Nephron progenitor cell (in vitro differentiated cells): ENCODE measurements at places on chromosomes 7 and 10.

DNA sequence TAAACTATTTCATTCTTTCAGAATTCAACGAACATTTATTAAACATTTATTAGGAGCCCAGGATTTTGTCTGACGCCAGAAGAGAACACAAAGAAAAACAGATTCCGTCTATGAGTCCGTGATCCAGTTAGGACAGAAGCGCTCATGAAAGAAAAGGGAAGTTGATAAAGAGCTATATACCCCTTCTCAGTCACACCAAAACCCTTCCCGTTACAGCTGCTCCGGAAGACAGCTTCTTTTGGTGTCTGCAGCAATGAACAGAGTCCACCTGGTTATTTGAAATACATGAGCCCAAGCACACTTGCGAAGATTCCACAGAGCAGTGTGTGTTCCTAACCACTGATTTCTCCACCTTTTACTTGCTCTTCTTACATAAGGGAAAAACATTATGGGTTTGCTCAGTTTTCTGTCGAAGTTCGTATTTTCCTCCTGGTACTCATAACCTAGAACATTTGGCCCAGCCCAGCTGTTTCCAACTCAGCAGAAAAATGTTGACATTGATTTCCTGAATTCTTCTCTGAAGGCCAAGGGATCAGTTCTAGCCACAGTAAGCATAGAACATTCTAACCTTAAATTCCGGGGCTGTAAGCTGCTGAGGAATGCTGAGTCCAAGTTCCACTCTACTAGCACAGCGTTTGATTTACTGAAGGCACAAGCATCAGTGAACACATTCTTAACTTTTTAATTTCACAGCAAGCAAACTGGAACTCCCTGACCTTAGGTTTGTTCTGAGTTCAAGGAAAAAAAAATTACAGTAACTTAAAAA, 206.5 kb downstream of the SORCS1 start:
- no peak overlapping the region for H3K4me3 ChIP-seq
- DNase-seq: no peak
- H3K27me3 ChIP-seq: peaks cover 8% of the 10 kb centered on the region
- no peak overlapping the region for H3K27ac ChIP-seq

- no peak for DNase-seq
- H3K27me3 ChIP-seq: peaks cover 16% of the 10 kb centered on the region
- H3K36me3 ChIP-seq: no peaks in the 10 kb centered on the region
- peaks cover 15% of the 10 kb centered on the region for H3K4me1 ChIP-seq
- no peak overlapping the region for H3K27ac ChIP-seq
Observed at GRCh38 chr7:99210265-99210970, 2.5 kb upstream of the KPNA7 start.

DNA sequence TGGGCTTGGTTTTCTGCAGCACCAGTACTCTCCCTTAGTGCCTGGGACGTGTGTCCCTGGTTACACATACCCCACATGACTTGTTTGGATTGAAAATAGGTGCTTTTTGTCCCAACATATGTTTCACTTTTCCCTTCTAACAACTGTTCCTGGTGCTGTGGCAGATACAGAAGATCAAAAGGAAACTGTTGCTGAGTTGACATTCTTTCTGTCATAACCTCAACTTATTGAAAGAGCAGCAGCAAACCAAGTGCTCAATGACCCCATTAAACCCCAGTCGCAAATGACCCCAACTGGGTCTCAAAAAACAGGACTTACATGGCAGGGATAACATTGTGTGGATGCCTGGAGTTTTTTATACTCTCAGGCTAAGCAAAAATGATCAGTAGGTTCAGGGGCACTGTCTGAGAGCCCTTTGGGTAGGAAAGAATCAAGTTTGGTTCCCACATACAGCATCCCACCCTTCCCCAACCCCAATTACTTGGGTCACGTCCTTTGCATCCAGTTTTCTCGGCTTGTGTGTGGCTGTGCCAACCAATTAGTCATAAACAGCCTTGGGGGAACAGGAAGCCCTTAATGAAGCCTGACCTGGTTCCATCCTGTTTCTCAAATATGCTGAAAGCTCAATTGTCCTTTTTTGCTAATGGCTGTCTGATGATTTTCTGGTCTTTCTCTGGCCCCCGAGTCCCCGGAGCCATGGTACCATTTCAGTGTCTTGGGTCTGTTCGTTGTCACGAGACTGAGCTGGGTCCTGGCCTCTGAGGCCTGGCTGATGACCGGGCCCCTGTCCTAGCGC, 4.9 kb downstream of the HKDC1 start:
- peak overlapping the region; percentile 89 for H3K27ac ChIP-seq
- DNase-seq: no peak
- peaks cover 52% of the 10 kb centered on the region for H3K4me1 ChIP-seq
- no peak overlapping the region for H3K4me3 ChIP-seq

DNA sequence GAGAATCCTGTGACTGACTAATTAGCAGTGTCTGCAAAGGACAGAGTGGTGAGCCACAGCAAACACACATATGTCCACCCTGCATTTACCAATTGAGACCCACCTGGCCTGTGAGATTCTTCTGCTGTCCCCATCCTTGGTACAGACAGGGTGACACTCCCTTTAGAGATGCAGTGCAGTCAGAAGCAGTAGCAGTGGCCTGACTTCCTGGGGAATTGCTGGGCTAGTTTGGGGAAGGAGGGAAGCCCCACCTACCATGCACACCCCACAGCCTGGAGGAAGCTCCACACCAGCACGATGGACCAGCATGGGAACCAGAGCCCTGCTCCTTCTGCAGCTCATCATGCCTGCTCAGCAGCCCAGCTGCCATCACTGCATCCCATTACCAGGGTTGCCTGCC, 924.9 kb upstream of the ZNF722 start:
- peaks cover 5% of the 10 kb centered on the region for H3K27me3 ChIP-seq
- H3K27ac ChIP-seq: no peak overlapping the region
- H3K36me3 ChIP-seq: peaks cover 4% of the 10 kb centered on the region
- H3K4me1 ChIP-seq: no peaks in the 10 kb centered on the region
- no peak for DNase-seq
- no peak overlapping the region for H3K4me3 ChIP-seq

DNA sequence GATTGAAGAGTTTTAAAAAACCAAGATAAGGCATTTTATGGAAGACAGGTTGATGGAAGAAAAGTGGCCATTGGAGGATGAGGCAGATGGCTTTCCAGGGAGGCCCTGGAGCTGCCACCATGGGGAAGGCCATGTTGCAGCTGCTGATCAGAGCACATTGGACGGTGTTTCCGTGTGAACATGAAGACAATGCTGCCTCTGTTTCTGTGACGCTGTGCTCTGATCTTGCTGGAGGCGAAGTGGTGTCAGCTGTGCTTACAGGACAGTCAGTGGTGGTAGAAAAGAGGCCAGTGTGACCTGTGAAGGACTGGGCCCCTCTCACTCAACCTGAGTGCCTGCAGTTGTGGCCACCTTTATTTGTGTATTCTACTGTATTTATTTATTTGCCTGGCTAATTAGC, 132.9 kb downstream of the FAM204A start:
- peaks cover 7% of the 10 kb centered on the region for H3K27me3 ChIP-seq
- no peak for DNase-seq
- H3K27ac ChIP-seq: no peak overlapping the region
- no peak overlapping the region for H3K4me3 ChIP-seq
- peaks cover 37% of the 10 kb centered on the region for H3K4me1 ChIP-seq
- no peaks in the 10 kb centered on the region for H3K36me3 ChIP-seq

DNA sequence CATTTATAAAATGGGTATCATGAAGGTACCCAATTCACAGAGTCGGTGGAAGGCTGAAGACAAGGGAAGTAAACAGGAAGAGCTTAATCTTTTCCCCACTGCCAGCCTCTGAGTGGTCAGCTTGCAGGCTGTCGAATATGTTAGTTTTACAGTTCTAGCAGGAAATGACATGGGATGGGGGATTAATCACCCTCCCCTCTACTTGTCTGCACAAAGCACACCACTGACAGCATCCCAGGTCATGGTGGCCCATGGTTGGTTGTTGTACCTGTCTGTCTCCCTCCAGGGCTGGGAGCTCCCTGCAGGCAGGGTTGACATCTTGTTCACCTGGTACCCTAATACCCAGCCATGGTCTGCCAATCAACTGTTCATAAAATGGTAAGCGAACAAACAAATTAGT, 55.6 kb downstream of the GRB10 start:
- H3K36me3 ChIP-seq: peaks cover 12% of the 10 kb centered on the region
- H3K4me3 ChIP-seq: no peak overlapping the region
- peaks cover 3% of the 10 kb centered on the region for H3K27me3 ChIP-seq

DNA sequence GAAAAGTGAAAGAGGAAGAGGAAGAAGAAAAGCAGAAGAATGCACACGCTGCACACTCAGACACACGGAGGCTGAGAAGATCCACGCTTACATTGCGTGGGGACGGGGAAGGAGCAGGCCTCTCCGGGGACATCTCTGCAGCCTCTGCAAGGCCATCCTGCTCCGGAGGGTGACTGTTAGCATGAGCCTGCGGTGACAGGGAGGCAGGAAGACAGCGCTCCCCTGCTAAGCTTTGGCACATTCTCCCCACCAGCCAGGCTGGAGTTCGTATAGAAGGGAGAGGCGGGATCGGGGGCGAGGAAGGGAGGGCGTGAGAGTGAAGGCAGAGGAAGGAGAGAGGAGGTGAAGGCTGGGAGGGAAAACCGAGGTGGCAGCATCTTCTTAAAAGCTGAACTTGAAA, 366.0 kb upstream of the SHH start:
- peaks cover 26% of the 10 kb centered on the region for H3K4me1 ChIP-seq
- DNase-seq: no peak
- H3K27ac ChIP-seq: no peak overlapping the region

DNA sequence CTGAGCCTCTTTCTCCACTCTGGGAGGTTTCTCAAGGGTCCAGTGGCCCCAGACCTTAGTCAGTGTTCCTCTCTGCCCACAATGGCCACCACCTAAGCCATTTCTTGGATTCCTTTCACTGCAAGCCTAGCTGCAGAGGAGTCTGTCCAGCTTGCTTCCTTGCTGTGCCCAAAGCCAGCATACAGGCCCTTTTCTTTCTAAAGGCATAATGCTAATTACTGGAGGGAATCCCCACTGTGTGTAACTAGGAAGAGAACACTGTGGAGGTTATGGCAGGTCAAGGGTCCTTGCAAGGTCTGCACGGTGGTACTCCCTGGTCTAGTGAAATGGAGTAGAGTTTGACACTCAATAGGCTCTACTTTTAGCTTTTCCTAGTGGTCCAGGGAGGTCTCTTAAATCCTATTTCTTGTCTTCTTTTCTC, 70.4 kb upstream of the CC2D2B start:
- peaks cover 5% of the 10 kb centered on the region for H3K4me1 ChIP-seq
- H3K4me3 ChIP-seq: no peak overlapping the region
- DNase-seq: no peak
- H3K36me3 ChIP-seq: no peaks in the 10 kb centered on the region

GRCh38 chr7:158539711-158540146, 47.9 kb downstream of the PTPRN2 start:
- H3K27me3 ChIP-seq: peaks cover 12% of the 10 kb centered on the region
- H3K27ac ChIP-seq: no peak overlapping the region
- H3K36me3 ChIP-seq: no peaks in the 10 kb centered on the region
- no peak for DNase-seq
- H3K4me1 ChIP-seq: no peaks in the 10 kb centered on the region

DNA sequence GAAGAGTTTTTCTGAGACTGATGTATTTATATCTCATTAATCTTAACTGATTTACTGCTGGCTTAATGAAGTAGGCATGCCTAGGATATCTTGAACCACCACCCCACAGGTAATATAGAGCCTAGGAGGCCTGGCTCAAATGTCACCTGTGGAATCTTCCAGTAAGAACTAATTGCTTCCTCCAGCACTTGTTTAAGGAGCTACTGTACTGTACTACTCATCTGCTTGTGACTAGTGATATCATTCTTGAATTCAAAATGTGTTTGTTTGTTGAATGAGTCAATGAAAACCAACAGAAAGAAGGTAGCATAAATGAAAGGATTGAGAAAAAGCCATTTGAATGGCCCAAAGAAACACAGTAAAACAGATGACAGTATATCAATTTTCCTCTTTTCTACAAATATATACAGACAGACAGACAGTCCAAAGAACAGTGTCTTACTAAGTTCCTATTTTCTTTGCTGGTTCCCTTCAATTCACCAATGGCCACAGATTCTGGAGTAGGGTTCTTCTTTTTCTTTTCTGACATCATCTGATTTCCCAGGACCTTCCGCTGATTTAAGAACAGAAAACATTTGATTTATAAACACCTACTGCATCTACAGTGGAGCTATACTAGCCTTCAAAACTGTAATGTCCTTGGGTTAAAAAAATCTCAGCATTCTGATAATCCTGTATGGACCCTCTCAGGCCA, 43.7 kb upstream of the SLIT1 start:
- H3K27ac ChIP-seq: no peak overlapping the region
- no peak for DNase-seq
- H3K36me3 ChIP-seq: peaks cover 27% of the 10 kb centered on the region
- H3K27me3 ChIP-seq: no peaks in the 10 kb centered on the region
- H3K4me1 ChIP-seq: no peaks in the 10 kb centered on the region

GRCh38 chr10:23630376-23630775, 191.5 kb downstream of the OTUD1 start:
- no peak overlapping the region for H3K27ac ChIP-seq
- H3K36me3 ChIP-seq: no peaks in the 10 kb centered on the region
- H3K27me3 ChIP-seq: peaks cover 19% of the 10 kb centered on the region
- H3K4me1 ChIP-seq: no peaks in the 10 kb centered on the region

GRCh38 chr7:2932402-2933251, 88.5 kb upstream of the GNA12 start:
- H3K4me1 ChIP-seq: peaks cover 25% of the 10 kb centered on the region
- H3K27ac ChIP-seq: peak overlapping the region; percentile 90
- H3K36me3 ChIP-seq: no peaks in the 10 kb centered on the region
- H3K4me3 ChIP-seq: no peak overlapping the region

GRCh38 chr7:92056286-92056685, 78.0 kb downstream of the CYP51A1 start:
- DNase-seq: no peak
- no peaks in the 10 kb centered on the region for H3K27me3 ChIP-seq
- no peak overlapping the region for H3K4me3 ChIP-seq
- no peaks in the 10 kb centered on the region for H3K36me3 ChIP-seq

- no peaks in the 10 kb centered on the region for H3K36me3 ChIP-seq
- peaks cover 25% of the 10 kb centered on the region for H3K4me1 ChIP-seq
- peaks cover 14% of the 10 kb centered on the region for H3K27me3 ChIP-seq
- no peak for DNase-seq
- H3K4me3 ChIP-seq: no peak overlapping the region
Observed at GRCh38 chr7:28766359-28766758, 191.8 kb downstream of the TRIL start.

DNA sequence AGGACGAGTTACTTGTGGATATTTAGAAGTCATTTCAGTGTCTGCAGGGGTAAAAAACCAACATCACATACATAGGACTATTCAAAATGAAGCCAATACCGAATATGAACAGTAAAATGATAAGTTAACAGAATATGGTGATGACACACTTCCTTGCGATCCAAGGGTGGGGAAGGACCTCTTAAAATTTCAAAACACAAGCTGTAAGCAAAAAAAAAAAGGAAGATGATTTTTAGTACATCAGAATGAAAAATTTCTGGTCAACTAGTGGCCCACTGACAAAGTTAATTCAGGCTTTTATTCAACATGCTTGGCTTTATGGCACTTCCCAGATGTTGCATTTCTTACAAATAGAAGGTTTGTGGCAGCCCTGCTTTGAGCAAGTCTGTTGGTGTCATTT, 19.0 kb upstream of the GALNTL5 start:
- no peak for DNase-seq
- H3K27ac ChIP-seq: no peak overlapping the region
- peaks cover 14% of the 10 kb centered on the region for H3K27me3 ChIP-seq
- H3K36me3 ChIP-seq: peaks cover 7% of the 10 kb centered on the region
- no peak overlapping the region for H3K4me3 ChIP-seq
- peaks cover 43% of the 10 kb centered on the region for H3K4me1 ChIP-seq
